Activated T-cell treated with anti-CD3 and anti-CD28 coated beads for 1 hour (primary cell): ENCODE measurements at places on chromosomes 6 and 20.
A peak's percentile ranks its signal among the peaks of the same experiment; 100 is the strongest.

DNA sequence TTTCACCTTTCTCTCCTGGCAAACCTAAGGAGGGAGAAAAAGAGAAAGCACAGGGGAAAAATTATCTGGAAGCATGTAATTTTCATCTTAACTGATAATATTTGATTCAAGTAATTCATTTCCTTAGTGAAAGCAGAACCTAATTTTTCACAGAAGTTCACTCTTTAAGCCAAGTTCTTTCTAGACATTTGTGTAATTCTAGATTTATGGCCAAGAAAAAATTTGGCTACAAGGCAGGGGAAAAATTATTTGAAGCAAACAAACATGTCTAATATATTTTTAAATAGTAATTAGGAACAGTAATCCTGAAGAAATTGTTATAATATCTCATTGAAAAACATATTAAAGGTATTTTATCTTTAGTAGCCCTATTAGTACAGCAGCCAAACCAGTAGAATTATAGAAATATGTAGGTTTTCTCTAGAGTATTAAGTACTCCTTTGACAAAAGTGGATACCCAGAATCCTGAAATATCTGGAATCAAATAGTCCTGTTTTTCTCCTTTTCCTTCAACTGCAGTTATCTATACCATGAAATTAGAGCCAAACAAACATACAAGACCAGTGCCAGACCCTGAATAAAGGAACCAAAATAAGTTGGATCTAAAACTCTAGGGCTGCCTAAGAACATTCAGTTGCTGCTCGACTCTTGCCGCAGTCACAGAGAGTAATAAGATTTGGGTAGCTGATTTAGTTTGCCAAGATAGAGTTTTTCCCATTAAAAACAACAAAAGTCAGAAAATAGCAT is 116.5 kb downstream of the COL12A1 start:
- no peak for DNase-seq

DNA sequence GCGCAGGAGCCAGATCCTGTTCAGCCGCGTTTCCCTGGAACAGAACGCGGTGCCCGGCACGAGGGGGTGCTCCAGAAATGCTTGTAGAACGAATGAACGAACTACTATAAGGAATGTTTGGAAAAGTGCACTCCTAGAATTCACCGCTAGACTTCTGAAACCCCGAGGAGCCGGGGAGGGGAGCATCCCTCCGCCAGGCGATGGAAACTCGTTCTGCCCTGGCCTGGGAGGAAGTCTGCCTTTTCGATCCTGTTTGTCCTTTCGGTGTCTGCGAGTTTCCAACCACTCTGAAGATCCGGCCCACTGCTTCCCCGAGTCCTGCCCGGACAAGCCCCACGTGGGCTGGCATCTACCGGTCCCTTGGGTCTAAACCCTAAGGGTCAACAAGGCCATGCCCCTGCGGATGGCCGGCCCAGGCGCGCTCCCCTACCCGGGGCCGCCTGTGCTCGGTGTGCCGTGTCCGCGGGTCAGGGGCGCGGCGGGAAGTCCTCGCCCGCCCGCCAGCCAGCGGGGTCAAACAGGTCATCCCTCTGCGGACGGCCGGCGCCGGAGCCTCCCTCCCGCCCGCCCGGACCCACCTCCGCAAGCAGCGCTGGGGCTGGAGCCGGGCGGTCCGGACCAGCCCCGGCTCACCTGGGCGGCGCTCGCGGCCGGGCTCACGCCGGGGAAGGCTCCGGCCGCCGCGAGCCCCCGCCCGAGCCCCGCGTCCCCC is 526 bp downstream of the SULF2 start:
- DNase-seq: no peak

DNA sequence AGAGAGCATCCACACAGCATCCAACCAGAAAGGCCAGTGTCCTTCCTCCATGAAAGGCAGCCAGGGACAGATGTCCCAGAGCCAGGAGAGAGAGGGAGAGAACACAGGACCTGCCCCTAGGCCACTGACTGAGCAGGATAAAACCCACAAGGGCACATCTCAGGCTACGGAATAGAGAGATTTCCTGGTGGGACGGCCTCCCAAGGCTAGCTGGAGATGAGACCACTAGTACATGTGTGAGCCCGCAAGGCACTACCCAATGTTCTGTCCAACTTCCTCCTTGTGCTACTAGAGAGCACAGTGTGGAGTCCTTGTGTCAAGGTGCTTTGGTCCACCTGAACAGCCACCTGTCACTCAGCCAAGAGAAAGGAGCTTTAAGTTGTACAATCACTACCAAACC is 44.2 kb downstream of the PLCG1 start:
- no peak for DNase-seq

DNA sequence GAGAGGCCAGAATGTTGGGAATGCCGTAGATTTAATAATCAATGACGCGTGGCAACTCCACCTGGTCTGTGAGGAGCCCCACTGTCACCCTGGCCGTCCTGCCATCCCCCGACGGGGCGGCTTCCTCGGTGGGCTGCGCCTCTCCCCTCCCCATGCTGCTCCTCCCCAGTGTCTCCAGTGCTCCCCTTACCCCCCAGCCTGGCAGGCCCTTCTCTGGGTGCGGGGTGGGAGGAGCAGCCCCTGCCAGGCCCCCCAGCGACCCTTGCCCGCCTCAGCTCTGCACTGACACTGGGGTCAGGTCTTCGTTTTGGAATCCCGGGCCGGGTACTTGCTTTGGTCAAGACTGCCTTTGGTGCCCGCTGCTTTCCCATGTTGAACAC is 82.3 kb upstream of the FRMD1 start:
- DNase-seq: no peak

GRCh38 chr6:18100296-18100695 is 22.2 kb downstream of the NHLRC1 start:
- DNase-seq: no peak

DNA sequence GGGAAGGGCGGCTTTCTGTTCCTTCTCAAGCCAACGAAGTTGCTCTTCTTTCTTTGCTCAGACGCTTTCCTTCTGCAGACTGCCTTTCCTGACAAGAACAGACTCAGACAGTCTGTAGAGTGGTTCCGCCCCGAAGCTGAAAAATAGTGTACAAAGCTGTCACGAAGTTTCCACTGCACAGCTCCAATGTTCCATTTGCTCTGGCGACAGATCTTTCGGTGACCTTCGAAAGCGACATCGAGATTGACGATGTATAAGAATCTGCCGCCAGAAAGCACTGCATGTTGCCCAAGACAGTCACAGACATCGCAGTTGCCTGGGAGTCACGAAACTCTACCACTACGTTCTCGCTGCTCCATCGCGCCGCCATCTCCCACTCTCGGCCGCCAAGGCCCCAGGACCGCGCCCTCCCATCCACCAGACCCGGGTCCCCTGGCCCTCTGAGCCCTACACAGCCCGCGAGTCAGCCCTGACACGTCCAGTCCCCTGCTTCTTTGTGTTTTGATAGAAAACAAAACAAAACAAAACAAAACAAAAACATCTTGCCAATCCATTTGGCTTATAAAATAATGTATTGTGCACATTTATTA is 42.1 kb upstream of the ZNF184 start:
- no peak for DNase-seq

DNA sequence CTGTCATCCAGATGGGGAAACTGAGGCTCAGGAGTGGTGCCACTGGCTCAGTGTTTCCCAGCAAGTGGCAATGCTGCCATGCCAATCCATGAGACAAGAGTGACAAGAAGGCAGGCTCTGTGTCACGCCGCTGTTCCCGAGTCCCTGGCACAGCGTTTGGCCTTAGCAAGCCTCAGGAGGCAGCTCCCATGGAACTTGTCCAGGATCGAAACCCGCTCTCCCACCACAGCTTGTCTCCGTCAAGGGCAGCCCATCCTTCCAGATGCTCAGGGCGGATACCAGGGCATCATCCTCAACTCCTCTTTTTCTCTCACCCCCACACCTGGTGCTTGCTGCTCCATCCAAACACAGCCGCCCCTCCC is 110.6 kb upstream of the PTPN1 start:
- no peak for DNase-seq

GRCh38 chr6:160986851-160987250 is 4.7 kb upstream of the MAP3K4 start:
- no peak for DNase-seq

GRCh38 chr6:121799574-121799973 is 364.1 kb downstream of the GJA1 start:
- no peak for DNase-seq

GRCh38 chr20:57682184-57683101 is 27.4 kb downstream of the PMEPA1 start:
- no peak for DNase-seq

DNA sequence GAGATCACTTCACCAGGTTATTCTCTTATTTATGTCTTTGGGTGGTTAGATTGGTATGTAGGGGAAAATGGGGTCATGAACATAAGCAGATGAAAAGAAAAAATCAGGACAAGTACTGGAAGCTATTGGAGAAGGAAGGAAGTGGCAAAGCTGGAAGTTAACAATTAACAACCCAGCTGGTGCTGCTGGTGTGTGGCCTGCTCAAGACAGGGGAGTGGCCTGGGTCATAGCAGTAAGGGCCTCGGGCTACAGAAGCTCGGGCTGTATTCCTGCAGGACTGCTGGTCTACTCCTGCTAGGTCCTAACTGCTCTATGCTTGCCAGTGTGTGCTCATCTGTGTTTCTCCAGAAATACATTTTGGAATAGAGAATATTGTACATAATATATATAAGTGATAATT is 19.6 kb downstream of the MYLIP start:
- DNase-seq: no peak

DNA sequence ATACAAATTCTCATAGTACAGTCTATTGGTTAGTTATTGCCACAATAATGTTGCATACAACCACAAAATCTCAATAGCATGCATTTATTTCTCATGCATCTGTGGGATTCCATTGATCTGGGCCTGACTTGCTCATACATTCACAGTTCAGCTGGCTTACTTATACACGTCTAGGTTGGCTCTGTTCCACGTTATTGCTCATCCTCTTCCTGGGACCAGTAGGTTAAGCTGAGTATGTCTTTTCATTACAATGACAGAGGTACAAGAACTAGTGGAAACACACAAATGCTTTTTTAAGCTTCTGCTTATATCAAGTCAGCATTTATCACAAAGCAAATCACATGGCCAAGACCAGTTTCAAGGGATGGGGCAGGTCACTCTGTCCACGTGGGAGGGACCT is 485.3 kb upstream of the BTBD3 start:
- DNase-seq: no peak

DNA sequence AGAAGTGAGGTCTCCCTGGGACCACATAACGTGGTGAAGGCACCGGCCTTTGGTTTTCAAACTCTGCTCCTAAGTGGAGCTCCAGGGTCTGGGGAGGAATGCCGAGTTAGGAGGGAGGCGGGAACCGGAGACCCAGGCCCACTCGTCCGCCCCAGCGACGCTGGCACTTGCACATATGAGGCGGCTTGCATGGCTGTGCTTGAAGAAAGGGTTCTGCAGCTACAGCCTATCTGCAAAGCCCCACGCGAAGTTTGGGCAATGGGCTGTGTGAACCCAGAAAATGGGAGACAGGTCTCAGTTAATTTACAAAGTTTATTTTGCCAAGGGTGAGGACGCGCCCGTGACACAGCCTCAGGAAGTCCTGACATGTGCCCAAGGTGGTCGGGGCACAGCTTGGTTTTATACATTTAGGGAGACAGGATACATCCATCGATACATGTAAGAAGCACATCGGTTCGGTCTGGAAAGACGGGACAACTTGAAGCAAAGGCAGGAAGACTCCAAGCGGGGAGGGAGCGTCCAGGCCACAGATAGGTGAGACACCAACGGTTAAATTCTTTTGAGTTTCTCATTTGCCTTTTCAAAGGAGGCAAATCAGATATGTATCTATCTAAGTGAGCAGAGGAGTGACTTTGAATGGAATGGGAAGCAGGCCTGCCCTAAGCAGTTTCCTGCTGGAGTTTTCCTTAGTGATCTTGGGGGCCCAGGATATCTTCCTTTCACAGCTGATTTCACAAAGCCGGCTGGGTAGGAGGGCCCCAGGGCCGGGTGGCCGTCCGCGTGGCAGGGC is 782 bp upstream of the PCMTD2 start:
- no peak for DNase-seq

DNA sequence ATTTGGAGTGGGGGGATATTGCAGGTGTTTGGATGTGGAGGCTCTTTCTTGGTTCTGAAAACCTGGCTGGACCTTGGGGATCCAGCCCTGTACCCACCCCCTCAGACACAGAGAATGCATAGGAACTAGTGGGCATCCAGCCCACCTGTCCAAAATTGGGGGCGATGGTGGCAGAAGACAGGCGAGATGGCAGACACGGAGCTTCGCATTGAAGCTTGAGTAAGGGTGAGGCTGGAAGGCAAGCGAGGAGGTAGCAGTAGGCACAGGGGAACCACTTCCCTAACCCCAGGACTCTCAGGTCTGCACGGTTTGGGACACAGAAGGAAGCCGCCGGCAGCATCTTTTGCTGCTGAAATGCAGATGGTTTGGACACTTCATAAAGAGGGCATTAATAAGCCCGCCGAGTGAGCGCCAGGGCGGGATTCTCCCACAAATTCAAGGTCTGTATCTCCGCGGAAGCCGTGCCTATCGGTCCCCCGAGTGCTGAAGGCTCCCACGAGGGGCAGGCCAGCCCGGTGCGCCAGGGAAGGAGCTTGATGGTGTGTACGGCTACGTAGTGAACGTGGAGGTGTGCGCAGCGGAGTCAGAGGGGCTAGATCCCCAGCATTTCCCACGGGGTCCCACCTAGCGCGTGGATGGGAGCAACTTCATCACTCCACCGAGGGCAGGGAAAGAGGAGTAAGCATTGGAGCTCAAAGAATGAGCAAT is 1.6 kb upstream of the FOXA2 start:
- no peak for DNase-seq

GRCh38 chr20:47224857-47225256 is 131.6 kb downstream of the ZMYND8 start:
- DNase-seq: no peak

DNA sequence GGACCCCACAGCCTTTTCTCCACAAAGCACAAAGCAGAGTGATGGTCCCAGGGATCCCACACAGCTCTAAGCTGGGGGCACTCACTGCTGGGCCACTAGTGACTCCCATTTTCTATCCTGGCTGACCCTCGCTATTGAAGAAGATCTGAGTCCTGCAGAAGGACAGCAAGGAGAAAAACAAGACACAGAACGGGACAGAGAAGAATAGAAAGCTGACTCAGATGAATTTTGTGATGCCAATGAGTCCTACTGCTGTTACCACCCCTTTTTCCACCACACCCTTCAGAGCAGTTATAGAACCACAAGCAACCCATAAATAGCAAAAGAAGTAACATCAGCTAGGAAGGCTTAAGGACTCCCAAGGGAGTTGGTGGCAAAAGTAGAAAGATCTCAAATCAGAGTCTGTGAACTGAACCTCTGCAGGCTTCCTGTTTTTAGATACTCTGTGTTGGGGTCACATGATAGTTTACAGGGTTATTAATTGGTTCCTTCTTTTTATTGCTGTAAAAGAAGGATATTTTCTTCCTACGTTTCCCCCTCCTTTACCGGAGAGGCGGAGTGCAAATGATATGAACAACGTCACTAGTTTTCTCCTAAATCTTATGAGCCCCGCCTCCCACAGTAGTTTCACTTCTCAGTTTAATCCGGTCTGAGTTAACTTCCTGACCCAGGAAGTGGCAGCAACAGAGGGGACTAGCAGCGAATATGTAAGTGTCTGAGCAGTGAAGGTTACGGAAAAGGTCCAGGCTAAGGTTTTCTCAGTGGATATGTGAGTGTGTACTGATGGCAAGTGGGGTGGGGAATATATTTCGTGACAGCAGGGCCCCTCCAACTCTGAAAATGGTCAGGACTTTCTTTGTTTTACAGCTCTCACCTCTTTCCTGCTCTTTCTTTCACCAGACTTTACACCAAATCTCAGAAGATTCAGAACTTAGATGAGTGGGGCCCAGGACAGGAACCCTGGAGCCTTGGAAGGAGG is at the start of gene TRIM38:
TSS of gene TRIM38 (plus strand) at position 654 of the 979 bp plus-strand sequence. CDS start 3,721 bp downstream, outside the sequence.
- peak; percentile 55 for DNase-seq
